Hematopoietic multipotent progenitor cell treated with erythropoietin and hydrocortisone succinate and interleukin-3 and kit ligand, for 15 days (in vitro differentiated cells): ENCODE measurements at places on chromosomes 2 and 18.

DNA sequence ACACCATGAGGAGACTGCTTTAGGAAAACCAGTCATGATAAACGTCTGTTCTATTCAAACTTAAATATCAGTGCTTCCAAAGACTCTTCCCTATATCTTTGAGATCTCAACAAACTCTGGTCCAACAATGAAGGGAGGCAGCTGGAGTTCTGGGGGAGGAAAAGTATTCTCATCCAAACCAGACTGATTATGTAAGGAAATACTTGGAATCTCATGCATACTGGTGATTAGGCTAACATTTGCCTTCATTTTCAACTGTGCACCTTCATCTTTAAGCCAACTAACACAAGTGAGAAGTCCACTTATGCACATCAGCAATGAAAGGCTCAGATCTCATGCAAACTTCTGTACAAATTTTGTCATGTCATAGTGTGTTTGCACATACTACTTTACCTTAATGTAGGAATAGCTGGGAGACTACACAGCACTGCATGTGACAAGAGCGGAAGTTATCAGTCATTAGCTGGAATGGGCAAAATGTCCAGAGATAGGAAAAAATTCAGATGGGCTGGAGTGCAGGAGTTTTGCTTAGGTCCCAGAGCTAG lies 67.5 kb upstream of the STK17B start:
- no peak for DNase-seq

DNA sequence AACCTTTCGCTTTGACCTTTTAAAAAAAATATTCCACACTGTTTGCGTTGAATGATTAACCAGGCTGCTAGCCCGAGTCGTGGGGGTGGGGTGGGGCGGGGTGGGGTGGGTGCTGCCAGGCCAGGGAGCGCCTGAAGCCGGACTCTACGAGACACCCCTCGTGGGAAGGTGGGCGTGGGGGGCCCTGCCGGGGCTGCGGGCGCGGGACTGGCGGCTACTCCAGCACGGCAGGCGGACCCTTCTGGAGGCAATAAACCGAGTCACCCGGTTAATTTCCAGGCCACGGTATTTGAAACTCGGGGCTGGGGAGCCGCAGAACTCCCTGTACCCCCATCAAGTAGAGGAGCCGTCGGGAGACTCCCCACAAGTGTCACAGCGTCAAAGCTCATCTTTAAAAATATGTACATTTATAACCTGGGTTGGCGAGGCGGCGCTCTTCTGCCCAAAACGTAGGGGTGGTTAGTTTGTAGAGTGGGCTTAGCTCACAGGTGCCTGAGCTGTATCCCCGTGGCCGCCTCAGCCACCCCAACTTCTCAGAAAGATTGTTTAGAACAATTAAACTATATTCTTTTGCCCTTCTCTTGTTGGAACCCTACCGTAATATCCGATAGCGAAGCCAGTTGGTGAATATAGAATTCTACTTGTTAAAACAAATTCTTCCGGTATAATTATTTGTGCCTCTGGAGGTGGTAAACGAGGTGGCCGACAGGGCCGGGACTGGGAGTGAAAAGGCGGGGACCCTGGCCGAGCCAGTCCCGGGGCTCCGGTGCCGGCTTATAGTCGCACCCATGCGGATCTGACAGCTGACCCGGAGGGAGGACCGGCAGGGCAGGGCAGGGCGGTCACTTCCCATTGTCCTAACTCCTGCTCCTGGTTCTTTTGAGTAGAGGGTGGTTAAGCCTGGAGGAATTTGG lies 1.4 kb downstream of the B3GNT2 start:
- peak; percentile 62 for DNase-seq

DNA sequence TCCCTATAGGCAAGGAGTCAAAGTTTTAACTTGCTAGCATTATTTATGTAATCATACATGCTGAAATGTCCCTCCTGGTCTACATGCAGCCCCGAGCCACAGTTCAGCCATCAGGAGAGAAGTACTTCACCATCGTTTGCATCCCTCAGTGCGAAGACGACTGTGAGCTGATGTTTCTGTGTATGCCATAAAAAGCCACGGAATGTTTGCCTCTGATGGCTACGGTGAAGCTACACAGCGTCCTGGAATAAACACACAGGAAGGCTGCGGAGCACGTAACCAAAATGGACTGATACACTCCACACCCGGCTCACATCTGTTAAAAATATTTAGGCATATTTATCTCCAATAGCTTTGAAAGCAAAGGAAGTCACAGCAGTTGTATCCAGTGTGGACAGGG lies 4.3 kb upstream of the SALL3 start:
- no peak for DNase-seq

DNA sequence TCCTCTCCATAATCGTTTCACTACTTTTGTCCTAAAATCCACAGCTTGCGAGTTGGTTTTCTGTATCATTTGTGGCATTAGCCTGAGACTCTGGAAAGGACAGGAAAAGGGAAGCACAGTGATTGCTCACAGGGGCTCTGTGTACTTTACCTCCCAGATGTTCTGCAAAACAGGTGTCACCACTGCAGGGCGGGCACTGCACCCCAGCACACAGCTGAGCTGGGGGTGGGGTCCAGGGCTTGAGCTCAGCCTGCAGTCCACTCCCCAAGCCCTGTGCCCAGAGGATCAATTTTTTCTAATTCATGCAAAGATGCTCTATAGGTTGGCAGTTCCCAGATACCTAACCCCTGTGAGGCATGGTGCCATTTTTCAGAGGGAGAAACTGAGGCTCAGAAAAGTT lies 119.4 kb upstream of the GLI2 start:
- no peak for DNase-seq

GRCh38 chr18:34315591-34316352 lies 91.1 kb upstream of the NOL4 start:
- DNase-seq, result no peak

DNA sequence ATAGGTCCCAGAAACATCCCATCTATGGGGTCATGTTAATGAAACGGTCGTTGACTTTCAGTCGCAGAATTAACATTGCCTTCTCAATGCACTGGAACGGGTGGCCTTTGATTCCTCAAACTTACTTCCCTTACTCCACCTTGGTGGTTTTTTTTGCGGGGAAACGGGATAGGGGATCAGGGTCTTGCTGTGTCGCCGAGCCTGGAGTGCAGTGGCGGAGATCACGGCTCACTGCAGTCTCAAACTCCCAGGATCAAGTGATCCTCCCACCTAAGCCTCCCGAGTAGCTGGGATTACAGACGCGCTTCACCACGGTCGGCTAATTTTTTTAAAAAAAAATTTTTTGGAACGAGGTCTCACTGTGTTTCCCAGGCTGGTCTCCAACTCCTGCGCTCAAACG lies 754 bp downstream of the ATG16L1 start:
- DNase-seq, result no peak

GRCh38 chr2:169143998-169144397 lies 74.6 kb downstream of the DHRS9 start:
- no peak for DNase-seq

DNA sequence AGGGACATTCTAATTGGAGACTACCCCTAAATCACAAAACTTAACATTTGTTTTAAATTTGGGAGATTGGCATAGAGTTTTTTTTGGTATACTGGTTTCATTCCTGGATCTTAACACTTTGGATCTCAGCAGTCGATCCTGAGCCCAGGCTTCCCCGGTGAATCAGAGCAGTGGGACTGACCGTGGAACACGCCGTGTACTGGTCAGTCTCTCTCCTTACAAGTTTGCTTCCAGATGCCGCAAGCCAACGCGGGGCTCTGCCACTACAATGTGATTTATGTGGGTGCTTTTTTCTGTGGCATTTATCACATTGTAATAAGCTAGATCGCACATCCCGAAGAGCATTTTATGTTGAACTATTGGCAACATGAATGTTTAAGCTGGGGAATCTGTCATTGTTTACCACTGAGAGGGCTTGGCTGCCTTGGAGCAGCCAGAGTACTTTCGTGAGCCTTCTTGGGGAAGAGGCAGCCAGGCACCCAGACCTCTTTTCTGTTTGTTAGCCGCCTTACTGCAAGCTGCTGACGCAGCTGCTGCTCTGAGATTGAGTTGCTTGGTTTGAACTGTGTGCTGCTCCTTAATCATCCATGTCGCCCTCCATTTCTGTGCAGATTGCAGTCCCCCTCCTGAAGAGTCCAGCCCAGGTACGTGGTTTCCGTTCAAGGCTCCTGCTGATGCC lies 49.3 kb downstream of the COA5 start:
- DNase-seq, result no peak

DNA sequence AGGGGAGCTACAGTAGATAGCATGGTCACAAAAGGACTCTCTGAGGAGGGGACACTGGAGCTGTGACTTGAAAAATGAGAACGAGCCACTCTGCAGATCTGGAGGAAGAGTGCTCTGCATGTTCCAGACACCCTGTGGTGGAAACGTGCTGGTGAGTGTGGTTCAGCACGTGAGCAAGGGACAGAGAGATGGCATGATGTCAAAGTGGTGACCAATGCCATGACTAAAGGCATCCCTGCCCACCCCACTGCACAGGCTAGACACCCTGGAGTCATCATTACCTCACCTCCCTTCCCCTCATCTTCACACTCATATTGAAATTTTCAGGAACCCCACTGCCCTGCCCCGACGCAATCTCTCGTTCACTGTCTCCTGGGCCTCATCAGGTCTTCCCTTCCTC lies 56.5 kb downstream of the SLC4A5 start:
- DNase-seq, result no peak

DNA sequence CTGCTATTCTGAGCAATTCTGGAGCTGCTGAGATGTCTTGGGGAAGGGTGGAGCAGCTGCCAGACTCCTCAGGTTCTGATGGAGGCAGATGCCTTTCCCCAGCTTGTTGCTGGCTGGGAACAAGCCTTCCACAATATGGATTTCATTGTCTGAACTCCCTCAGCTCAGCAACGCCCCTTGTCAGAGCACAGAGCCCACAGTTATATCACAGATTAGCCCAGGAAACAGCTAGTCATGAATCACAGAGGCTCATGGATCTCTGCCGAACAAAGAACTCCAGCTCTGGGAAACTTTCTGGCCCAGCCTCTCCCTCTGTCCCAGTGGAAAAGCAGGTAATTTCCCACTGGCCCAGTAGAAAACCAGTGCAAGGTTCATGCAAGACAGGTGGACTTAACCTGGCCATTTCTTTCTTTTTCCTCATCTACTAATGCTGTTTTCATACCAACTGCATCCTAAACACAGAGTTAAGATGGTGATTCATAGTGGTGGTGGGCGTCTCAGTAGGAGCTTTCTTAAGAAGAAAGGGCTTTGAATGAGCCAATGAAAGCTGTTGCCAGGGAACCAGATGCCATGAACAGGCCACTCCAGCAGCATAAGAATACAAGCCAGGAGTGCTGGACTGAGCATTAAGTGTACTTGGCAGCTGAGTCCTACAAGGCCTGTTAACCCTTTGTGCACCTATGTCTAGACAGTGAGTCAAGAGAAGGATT lies 8.7 kb upstream of the KIAA2012 start:
- DNase-seq, result no peak

GRCh38 chr18:34329840-34330239 lies 105.1 kb upstream of the NOL4 start:
- no peak for DNase-seq

- DNase-seq, result no peak
These were observed 93.6 kb downstream of the ASAP2 start for GRCh38 chr2:9300214-9300613.

GRCh38 chr2:170455617-170456426 lies 259.3 kb upstream of the SP5 start:
- DNase-seq, result no peak

GRCh38 chr2:199527071-199527470 lies 69.3 kb upstream of the SATB2 start:
- no peak for DNase-seq

- no peak for DNase-seq
These were observed 5.3 kb upstream of the RPL37A start for GRCh38 chr2:216493334-216493685.

DNA sequence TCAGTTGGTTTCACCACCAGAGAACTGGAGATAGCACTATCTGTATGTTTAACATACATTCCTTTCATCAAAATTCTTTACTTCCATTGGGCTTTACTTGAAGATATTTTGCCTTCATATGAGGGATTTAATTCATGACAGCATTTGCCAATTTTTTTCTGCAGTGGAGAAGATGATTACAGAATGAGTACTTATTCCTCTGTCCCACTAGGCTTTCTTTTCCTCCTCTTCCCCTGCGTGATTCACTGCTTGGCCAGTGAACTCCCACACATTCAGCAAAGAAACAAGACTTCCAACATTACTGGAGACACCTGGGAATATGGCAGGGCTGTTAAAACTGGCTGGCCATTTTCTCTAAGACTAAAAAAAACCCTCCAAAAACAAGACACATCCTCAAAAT lies 425.8 kb upstream of the KCNH7 start:
- no peak for DNase-seq

DNA sequence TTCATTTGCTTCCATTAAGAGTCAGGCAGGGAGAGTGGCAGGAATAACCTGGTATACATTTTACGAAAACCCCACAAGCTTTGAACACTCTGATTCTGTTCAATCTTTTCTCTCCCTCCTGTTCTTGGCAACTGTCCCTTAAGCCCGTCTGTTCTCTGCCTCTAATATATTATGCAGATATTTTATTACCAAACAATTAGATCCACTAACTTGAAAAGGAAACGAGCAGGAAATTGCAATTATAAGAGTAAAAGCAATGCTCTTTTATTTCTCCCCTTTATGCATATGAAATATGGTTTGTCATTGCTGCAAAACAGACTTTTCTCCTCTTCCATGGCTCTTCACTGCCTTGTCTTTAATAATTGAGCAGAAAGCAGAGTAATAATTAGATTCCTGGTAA lies 149.1 kb upstream of the CELF4 start:
- no peak for DNase-seq

GRCh38 chr18:2826581-2826980 lies 20.2 kb upstream of the EMILIN2 start:
- no peak for DNase-seq

DNA sequence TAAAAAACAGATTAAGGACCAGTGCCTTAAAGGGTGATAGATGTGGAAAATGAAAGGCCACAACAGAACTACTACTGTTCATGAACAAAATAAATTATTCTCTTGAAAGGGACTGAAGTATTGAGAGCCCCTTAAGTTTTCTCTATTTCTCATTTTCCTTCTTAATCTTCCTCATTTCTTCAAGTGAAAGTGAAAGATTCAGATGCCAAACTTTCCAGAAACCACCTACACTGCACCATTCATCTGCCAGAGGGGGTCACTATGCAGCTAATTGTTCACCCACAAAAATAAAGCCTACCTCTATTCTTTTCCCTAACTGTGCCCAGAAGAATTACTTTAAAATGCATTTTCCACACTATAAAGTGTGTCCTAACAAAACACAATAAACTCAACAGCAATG lies 140.1 kb downstream of the NR4A2 start:
- no peak for DNase-seq

DNA sequence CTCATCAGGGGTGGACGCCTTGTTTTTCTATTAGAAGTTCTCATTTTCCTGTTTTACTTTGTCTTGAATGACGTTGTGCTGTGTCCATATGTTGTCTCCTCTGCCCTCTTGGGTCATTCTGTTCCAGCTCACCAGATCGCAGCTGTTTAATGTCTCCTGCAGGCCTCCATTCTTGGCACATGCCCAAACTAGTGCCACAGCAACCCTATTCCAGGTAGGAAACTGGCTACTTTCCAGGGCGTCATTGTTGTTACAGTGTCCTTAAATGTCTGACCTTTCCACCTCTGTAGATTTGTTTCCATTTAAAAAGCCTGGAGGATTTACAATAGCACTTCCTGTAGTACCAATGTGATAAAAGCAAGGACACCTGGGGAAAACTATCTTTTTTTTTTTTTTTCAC lies 500.7 kb downstream of the METTL4 start:
- DNase-seq, result no peak

- no peak for DNase-seq
These were observed 620.0 kb upstream of the SLC39A10 start for GRCh38 chr2:195037045-195037444.
